Right lung (tissue), 10 donors: ENCODE measurements at places on chromosomes 2 and 18. TPM values are rescaled to one million over a fixed set of nuclear protein-coding genes. Genes with fewer than 3 reads are reported as not detected.

DNA sequence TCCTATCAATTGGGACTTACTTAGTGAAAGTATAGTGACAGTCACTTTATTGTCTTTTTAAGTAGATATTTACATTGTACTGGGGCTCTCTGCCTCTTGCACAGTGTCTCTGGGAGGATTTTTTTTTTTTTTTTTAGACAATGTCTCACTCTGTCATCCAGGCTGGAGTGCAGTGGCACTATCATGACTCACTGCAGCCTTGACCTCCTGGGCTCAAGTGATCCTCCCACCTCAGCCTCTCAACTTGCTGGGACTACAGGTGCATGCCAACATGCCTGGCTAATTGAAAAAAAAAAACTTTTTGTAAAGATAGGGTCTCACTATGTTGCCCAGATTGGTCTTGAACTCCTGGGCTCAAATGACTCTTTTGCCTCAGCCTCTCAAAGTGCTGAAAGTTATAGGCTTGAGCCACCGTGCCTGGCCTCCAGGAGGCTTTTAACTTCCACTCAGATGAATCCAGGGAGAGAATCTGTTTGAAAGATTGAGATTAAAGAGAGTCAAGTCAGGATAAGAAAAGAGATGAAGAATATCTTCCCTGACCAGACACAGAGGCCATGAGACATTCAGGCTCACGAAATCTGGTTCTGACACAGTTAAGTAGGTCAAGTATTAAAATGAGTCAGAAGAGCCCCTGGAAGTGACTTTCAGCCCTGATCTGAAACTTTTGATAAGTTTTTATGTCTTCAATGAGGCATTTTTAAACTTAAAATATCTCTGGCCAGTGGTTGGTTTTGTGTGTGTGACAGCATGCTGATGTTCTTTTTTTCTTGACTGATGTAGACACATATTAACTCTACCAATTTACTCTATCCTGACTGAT lies 18.3 kb downstream of the ARHGEF33 start:
- no peak for DNase-seq

DNA sequence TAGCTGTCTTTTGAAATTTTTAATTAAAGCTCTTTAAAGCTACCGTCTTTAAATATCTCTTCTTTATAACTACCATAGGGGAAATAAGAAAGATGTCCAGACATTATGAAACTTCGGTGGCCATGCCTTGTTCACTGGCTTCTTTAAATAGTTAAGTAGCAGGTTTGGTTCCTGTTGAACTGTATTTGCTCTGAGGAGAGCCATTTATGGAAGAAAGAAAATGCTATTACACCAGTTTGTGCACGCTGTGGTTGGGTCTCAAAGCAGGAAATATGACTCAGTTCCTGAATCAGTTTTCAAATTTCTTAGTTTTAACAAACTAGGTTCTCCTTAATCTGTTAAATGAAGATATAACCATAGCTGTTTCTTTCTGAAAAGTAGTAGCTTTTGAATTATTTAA lies 12.2 kb downstream of the ARPC2 start:
- no peak for DNase-seq

Gene CDCA7
- polyA plus RNA-seq: 99.4 TPM

DNA sequence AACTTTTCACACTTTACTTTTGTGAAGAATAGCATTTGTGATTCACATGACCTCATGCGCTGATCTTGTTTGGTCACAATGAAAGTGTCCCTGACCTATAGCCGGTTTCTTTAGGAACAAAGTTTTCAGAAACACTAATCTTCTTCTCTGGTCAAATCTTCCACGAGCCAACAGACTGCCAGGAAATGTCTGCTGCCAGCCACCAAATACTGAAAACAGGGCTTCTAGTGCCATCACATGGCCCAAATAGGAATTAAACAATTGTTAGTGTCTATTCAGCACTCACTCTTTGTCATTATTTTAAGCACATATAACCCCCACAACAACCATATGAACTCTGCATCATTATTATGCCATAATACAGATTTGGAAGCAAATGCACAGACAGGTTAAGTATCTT lies 286.5 kb upstream of the SYT4 start:
- no peak for DNase-seq

DNA sequence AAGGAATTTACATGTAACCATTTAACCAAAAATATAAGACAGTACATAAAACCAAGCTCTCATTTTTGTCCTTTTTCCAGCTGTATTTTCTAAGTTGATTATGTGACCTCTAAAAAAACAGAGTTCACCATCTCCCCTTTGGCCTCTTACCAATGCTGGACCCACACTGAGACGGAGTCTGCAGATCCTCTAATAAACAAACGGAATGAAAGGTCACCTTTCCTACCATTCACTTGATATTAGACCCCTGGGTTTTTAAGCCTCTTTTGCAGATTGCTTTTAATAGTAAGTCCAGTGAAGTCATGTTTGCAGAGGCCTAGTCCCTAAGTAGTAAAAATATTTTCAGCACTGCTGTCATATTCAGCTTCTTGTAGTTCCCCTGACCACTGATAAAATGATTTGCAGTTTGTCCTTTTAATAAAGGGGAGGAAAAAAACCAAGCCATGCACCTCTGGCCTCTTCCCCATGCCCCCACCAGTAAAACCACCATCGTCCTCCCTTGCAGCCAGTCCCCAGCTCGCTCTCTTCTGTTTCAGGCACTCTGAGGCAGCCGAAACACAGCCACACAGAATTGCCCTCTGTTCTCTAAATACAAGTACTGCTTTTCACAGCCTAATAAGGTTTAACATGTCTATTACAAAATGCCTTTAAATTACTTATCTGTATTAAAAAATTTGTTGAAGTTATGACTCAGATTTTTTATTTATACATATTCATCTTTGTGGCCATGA lies 427.5 kb downstream of the PARD3B start:
- no peak for DNase-seq

- no peak for DNase-seq
Measured at GRCh38 chr18:49026501-49027373, 76.0 kb upstream of the SMAD7 start.

Gene USP14
- 33.5 TPM for polyA plus RNA-seq

- no peak for DNase-seq
Measured at GRCh38 chr2:7907041-7907440, 774.8 kb upstream of the ID2 start.

DNA sequence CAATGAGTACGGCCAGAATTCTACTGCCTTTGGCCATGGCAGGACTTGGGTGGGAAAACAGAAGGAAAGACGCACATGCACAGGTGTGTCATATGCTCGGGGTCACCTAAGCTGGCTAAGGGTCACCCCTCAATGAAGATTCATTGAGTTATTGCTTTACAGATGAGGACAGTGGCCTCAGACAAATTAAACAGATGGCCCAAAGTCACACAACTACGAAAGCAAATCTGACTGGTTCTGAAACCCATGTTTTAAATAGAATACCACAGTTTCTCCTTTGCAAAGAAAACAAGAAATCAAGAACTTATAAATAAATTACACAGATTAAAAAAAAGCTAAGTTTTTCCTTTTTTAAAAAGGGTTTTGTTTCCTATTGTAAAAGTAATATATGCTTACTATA lies 70.5 kb downstream of the ID2 start:
- no peak for DNase-seq

GRCh38 chr18:79321625-79322405 lies 73.9 kb upstream of the NFATC1 start:
- no peak for DNase-seq
